CD4-positive, alpha-beta memory T cell (primary cell): ENCODE measurements at places on chromosomes 4 and X. TPM values are rescaled to one million over a fixed set of nuclear protein-coding genes. Genes with fewer than 3 reads are reported as not detected.

DNA sequence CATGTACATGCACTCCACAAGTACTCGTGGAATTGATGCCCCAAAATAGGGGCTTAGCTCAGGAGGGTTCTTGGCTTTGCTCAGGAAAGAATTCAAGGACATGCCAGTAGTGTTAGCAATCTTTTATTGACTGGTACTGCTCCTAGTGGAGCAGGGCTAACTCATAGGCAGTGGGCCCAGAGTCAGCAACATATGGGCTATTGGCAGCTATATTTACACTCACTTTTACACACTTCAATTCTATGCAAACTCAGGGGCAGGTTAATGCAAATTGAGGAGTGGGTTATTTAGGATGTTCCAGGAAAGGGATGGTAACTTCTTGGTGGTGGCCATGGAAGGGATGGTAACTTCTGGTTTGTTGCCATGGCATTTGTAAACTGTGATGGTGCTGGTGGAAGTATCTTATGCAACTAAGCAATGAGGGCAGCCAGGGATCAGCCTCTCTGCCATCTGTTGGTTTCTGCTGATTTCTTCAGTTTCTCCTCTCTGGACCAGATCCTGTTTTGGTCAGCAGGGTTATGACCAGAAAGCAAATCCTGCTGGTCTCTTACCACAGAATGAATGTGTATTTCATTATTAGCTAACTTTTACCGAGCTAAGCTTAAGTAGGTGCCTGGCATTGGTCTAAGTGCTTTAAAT lies 69.2 kb upstream of the FAT1 start:
- no peaks in the 10 kb centered on the region for H3K36me3 ChIP-seq
- no peak overlapping the region for H3K4me3 ChIP-seq
- no peak overlapping the region for H3K27ac ChIP-seq
- no peaks in the 10 kb centered on the region for H3K27me3 ChIP-seq

GRCh38 chrX:118988911-118989310 lies 14.5 kb downstream of the LONRF3 start:
- H3K27me3 ChIP-seq, result no peaks in the 10 kb centered on the region
- H3K27ac ChIP-seq, result no peak overlapping the region
- H3K4me1 ChIP-seq, result peaks cover 18% of the 10 kb centered on the region
- no peaks in the 10 kb centered on the region for H3K36me3 ChIP-seq
- DNase-seq, result no peak

DNA sequence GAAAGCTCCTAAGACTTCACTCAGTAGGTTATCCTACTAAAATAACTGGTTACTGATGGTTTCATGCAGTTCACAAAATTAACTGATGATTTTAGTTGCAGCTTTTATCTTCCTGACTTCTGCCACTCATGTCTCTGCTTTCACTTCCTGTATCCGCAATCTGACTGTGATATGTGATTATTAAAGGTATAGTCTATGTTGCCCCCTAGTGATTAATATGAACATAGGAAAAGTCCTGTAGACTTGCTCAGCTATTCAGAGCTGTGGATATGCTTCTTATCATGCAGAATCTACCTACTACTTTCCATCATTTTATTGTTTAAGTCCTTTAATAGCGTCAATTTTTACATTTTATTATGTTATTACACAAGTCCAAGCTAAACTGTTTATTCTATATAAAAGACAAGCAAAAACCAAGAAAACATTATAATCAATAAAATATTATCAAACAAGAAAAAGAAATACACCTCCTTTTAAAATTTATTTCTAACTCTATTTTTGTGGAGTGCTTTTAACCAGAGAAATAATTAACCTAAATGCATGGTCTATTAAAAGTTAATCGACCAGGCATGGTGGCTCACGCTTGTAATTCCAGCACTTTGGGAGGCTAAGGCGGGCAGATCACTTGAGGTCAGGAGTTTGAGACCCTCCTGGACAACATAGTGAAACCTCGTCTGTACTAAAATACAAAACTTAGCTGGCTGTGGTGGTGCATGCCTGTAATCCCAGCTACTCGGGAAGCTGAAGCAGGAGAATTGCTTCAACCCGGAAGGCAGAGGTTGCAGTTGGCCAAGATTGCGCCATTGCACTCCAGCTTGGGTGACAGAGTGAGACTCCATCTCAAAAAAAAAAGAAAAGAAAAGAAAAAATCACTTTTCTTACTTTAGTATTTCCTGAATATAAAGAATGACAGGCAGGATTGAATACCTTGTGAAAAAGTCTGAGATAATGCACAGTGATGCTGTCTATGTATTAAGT lies 40.4 kb upstream of the TLR2 start:
- no peak overlapping the region for H3K4me3 ChIP-seq
- no peaks in the 10 kb centered on the region for H3K36me3 ChIP-seq
- peaks cover 6% of the 10 kb centered on the region for H3K4me1 ChIP-seq
- no peaks in the 10 kb centered on the region for H3K27me3 ChIP-seq

PRSS12 gene
- total RNA-seq, result not detected

LAMTOR3 gene
- total RNA-seq, result 27.0 TPM

CT47B1 gene
- not detected for total RNA-seq

GPR119 gene
- not detected for total RNA-seq

GPAT3 gene
- total RNA-seq, result 8.8 TPM

STK32B gene
- total RNA-seq, result not detected

FAT1 gene
- not detected for total RNA-seq

DNA sequence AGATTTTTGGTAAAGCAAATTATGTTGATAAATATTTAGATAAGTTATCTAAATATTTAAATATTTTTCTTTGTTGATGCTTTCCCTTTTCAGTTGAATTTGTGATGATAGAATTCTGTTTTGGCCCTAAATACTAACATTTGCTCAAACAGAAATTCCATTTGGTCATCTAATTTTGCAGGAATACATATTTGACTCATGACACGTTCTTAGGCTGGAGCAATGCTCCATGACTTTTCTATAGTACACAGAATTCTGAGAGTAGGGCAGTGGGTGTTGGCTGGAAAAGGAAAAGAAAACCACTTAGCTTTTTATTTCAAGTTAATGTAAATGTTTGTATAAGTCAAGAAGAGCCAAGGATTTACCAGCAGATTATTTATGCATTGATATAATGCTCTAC lies 58.6 kb upstream of the GK2 start:
- H3K27me3 ChIP-seq, result no peaks in the 10 kb centered on the region
- no peak for DNase-seq
- H3K4me3 ChIP-seq, result no peak overlapping the region
- H3K27ac ChIP-seq, result no peak overlapping the region
- H3K4me1 ChIP-seq, result no peaks in the 10 kb centered on the region
- no peaks in the 10 kb centered on the region for H3K36me3 ChIP-seq

CCDC110 gene
- 0.19 TPM for total RNA-seq

MORC4 gene
- 12.4 TPM for total RNA-seq

GRCh38 chr4:189178125-189178746 lies 762.4 kb upstream of the FRG1 start:
- no peaks in the 10 kb centered on the region for H3K4me1 ChIP-seq
- H3K36me3 ChIP-seq, result no peaks in the 10 kb centered on the region
- H3K27ac ChIP-seq, result no peak overlapping the region
- H3K4me3 ChIP-seq, result no peak overlapping the region

GRCh38 chr4:6920171-6920570 lies 10.5 kb downstream of the TBC1D14 start:
- DNase-seq, result no peak
- H3K27ac ChIP-seq, result no peak overlapping the region
- no peak overlapping the region for H3K4me3 ChIP-seq
- no peaks in the 10 kb centered on the region for H3K27me3 ChIP-seq

DNA sequence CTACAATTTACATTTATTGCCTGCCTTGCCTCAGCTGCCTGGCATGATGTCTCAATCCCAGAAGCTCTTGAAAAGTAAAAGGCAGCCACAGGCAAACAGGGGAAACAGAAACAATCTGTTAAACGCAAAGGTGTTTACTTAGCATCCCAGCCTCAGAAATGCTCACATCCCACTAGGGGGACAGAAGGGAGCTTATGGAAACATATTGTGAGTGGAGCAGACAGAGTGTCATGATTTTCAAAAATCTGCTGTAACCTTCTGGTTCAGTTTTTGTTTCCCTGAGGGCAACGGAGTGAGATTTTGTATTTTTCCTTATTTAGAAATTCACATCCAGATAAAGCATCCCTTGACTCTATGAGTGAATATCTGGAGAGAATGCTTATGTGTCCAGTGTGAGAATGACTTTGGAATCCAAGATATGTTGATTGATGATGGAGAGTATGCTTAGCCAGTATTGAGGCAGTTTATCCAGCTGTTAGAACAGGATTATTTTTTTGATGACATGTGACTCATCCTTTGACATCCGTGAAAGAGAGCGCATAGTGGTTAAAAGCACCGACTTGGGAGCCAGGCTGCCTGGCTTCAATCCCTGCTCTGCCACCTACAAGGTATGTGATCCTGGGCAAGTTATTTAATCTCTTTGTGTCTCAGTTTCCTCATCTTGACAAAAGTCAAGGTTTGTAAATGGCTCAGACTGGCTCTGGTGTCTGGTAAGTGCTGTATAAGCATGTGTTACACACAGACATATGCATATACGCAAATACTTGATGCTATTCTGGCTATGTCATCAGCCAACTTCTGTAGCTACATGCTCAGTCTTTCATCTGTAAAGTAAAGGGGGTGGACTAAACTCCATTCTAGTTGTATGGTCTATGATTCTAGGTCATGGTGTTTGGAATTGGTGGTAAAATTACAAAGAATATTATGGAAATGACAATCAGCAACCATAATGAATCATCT lies 381.2 kb downstream of the RAPGEF2 start:
- DNase-seq, result no peak
- H3K4me3 ChIP-seq, result no peak overlapping the region
- H3K4me1 ChIP-seq, result no peaks in the 10 kb centered on the region
- H3K27me3 ChIP-seq, result no peaks in the 10 kb centered on the region
- H3K36me3 ChIP-seq, result no peaks in the 10 kb centered on the region

- no peak overlapping the region for H3K4me3 ChIP-seq
- H3K36me3 ChIP-seq, result no peaks in the 10 kb centered on the region
- no peaks in the 10 kb centered on the region for H3K4me1 ChIP-seq
These were observed 32.0 kb downstream of the BCLAF3 start for GRCh38 chrX:19958552-19959486.

LRCH2 gene
- total RNA-seq, result not detected

DNA sequence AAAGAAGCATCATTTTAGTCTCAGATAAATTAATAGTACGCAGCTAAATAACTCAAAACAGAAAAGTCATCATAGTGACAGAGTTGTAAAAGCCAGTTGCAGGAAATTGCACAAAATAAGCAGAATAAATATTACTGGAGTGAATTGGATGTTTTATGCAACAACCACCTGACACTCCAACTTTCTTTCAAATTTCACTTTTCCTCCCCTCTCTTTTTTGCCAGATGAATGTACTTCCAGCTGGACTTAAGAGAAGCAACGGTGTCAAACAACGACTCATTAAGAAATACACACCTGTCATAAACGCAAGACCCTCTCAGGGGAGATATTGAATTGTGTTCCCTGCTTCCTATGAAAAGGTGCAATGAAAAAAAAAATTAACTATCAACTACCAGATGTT lies 120.2 kb upstream of the HCCS start:
- no peaks in the 10 kb centered on the region for H3K36me3 ChIP-seq
- H3K4me3 ChIP-seq, result no peak overlapping the region
- H3K4me1 ChIP-seq, result no peaks in the 10 kb centered on the region
- DNase-seq, result no peak
- H3K27ac ChIP-seq, result no peak overlapping the region

C4orf51 gene
- not detected for total RNA-seq

- H3K36me3 ChIP-seq, result no peaks in the 10 kb centered on the region
- H3K27me3 ChIP-seq, result no peaks in the 10 kb centered on the region
- no peak overlapping the region for H3K4me3 ChIP-seq
- no peak overlapping the region for H3K27ac ChIP-seq
- DNase-seq, result no peak
- no peaks in the 10 kb centered on the region for H3K4me1 ChIP-seq
These were observed 110.7 kb downstream of the ARAP2 start for GRCh38 chr4:36133658-36134057.

NWD2 gene
- total RNA-seq, result not detected

GATA1 gene
- total RNA-seq, result not detected

DNA sequence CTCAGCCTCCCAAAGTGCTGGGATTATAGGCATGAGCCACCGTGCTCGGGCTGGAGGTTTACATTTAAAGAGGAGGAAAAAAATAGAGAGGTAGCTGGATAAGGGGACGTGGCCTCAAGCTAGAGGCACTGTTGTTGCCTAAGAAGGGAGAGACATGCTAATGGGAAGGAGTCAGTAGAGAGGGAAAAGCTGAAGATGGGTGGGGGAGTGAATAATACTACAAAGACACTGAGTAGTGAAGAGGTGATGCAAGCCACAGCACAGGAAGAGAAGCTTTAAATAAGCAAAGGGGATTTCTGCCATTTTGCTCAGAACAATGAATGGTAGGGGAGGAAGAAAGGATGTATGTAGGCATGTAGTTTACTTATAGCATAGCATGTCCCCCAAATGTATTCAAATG lies 11.5 kb upstream of the AP1S2 start:
- H3K27me3 ChIP-seq, result no peaks in the 10 kb centered on the region
- H3K27ac ChIP-seq, result no peak overlapping the region
- no peaks in the 10 kb centered on the region for H3K36me3 ChIP-seq
- DNase-seq, result no peak

DNA sequence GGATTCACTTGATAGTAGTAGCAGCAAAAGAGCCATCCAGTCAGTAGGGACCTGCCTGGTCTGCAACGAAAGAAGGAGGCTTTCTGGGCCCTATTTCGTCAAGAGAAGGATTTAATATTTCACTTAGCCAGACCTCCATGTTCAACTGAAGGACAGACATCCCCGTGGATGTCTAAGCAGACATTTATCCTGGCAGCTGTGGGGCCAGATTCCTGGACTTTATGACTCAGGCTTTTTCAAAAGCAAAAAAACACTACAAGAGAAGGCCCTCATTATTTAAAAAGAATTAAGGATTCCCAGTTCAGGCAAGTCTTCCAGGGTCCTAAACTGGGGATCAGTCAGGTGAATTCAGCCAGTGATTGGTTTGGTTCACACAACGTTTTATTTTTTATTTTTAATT lies 88.5 kb upstream of the TSPAN5 start:
- no peak overlapping the region for H3K27ac ChIP-seq
- DNase-seq, result no peak
- no peaks in the 10 kb centered on the region for H3K36me3 ChIP-seq
- no peaks in the 10 kb centered on the region for H3K4me1 ChIP-seq
- H3K4me3 ChIP-seq, result no peak overlapping the region
- no peaks in the 10 kb centered on the region for H3K27me3 ChIP-seq

DNA sequence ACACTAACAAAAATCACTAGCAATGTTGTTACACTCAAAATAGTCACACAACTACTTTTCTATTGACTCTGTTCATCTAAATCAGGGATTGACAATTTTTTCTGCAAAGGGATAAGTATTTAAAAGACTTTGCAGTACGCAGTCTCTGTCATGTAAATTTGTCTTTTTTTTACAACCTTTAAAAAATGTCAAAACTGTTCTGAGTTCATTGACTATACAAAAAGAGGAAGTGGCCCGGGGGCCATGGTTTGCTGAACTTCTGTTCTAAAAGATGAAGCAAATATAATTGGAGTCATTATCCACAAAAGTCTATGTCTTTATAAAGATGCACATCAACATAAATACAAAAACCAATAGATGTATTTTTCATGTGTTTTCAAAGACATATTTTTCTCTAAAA lies 1310.3 kb downstream of the RPA4 start:
- no peak overlapping the region for H3K4me3 ChIP-seq
- no peaks in the 10 kb centered on the region for H3K4me1 ChIP-seq
- H3K27ac ChIP-seq, result no peak overlapping the region
- no peaks in the 10 kb centered on the region for H3K27me3 ChIP-seq
- H3K36me3 ChIP-seq, result no peaks in the 10 kb centered on the region
- DNase-seq, result no peak

EIF4E gene
- total RNA-seq, result 58.2 TPM

ADH4 gene
- not detected for total RNA-seq

GRCh38 chrX:104712515-104712914 lies 146.5 kb downstream of the IL1RAPL2 start:
- H3K4me1 ChIP-seq, result no peaks in the 10 kb centered on the region
- no peak for DNase-seq
- H3K27me3 ChIP-seq, result no peaks in the 10 kb centered on the region
